ENCODE measurements at places on chromosomes 1 and 21. TPM values are rescaled to one million over a fixed set of nuclear protein-coding genes. Genes with fewer than 3 reads are reported as not detected.

DNA sequence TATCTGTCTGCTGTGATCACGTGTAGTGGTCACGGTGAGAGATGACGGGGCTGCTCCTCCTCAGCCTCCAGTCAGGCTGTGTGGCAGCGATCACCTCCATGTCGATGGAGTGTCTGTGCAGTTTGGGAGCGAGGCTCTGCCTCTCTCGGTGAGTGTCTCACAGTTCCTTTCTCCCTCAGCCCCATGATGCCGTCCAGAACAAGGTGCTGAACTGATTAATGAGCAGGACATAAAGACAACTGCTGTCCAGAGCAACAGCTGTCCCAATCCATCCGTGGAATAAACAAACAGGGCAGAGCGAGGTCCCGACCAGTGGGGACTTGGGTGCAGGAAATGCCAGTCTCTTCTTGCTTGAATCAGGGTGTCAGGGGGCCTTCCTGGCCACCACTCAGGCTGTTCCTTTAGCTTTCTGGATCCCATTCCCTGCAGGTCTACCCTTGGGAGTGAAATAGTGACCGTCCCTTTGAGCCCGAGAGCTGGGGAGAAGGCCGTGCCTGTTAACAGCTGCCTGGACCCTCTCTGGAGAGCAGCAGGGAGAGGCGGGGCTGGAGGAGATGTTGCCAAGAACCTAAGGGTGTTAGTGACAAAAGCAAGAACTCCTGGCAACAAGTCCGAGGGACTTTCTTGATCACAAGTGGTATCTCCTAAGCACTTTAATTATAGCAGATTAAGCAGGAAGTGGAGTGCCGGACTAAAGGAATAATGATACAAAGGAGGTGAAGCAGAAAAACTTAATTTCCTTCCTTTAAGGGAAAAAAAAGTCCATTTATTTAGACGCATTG, 443.9 kb downstream of the KIF26B start:
- no peaks in the 10 kb centered on the region for H3K36me3 ChIP-seq
- H3K27ac ChIP-seq = no peak overlapping the region
- no peak overlapping the region for H3K4me3 ChIP-seq
- H3K4me1 ChIP-seq = no peaks in the 10 kb centered on the region

- no peaks in the 10 kb centered on the region for H3K4me1 ChIP-seq
- no peak for DNase-seq
- H3K27me3 ChIP-seq = no peaks in the 10 kb centered on the region
- no peak overlapping the region for H3K4me3 ChIP-seq
- H3K36me3 ChIP-seq = no peaks in the 10 kb centered on the region
Observed at GRCh38 chr1:208078752-208079151, 165.4 kb downstream of the PLXNA2 start.

GRCh38 chr1:160496334-160496733, 26.7 kb downstream of the SLAMF6 start:
- H3K36me3 ChIP-seq = no peaks in the 10 kb centered on the region
- DNase-seq = no peak
- H3K4me1 ChIP-seq = no peaks in the 10 kb centered on the region
- H3K27ac ChIP-seq = no peak overlapping the region

Gene NID1
- total RNA-seq = 74.9 TPM

Gene NTRK1
- 0.59 TPM for total RNA-seq

Gene PRELP
- 43.2 TPM for total RNA-seq

Measured in prostate gland (tissue), 2 donors.